ENCODE measurements at places on chromosomes 3 and 15. TPM values are rescaled to one million over a fixed set of nuclear protein-coding genes. Genes with fewer than 3 reads are reported as not detected.

Gene ZDHHC23
- total RNA-seq = 3.7 TPM

- DNase-seq = no peak
- H3K4me3 ChIP-seq = no peak overlapping the region
- no peaks in the 10 kb centered on the region for H3K27me3 ChIP-seq
Observed at GRCh38 chr3:78875851-78876250, 891.9 kb downstream of the ROBO1 start.

Gene C3orf85
- total RNA-seq = not detected

Gene PPARG
- 1.0 TPM for total RNA-seq

DNA sequence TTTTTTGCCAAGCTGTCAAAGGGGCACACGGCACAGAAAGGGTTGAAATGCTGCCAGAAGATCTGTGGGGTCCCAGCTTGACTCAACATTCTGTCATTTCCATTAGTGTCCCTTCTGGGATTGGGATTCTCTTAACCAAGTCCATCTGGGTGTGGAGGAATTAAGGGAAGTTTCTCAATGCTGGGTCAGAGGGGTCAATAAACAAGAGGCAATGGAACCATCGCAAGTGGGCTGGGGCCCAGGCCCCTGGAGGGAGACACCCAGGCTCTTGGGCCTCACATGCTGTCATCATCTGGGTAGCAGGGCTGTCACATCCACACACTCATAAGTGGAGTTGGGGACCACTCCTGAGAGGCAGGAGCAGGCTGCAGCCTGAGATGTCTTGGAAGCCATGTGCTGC is 8.1 kb upstream of the APOD start:
- no peaks in the 10 kb centered on the region for H3K36me3 ChIP-seq
- no peaks in the 10 kb centered on the region for H3K27me3 ChIP-seq
- no peak overlapping the region for H3K27ac ChIP-seq
- no peak overlapping the region for H3K4me3 ChIP-seq
- peaks cover 3% of the 10 kb centered on the region for H3K4me1 ChIP-seq
- no peak for DNase-seq

DNA sequence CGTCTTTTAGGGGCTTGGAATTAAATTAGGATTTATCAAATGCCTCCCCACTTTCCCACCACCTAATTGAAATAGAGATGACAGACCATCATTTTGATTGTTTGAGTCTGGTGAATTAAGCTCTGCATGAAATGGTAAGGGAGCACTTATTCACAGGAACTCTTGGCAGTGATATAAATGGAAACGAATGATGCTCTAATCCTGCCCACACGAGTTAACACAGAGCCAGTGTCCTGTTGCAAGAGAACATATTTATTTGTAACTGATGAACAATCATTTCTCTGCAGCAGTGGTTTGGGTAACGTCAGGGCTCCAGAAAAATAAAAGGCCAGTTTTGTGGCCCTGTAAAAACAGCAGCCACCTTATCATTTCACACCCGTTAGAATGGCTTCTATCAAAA is 163.3 kb downstream of the FEZF2 start:
- no peak overlapping the region for H3K4me3 ChIP-seq
- no peaks in the 10 kb centered on the region for H3K36me3 ChIP-seq
- no peak overlapping the region for H3K27ac ChIP-seq
- DNase-seq = no peak

DNA sequence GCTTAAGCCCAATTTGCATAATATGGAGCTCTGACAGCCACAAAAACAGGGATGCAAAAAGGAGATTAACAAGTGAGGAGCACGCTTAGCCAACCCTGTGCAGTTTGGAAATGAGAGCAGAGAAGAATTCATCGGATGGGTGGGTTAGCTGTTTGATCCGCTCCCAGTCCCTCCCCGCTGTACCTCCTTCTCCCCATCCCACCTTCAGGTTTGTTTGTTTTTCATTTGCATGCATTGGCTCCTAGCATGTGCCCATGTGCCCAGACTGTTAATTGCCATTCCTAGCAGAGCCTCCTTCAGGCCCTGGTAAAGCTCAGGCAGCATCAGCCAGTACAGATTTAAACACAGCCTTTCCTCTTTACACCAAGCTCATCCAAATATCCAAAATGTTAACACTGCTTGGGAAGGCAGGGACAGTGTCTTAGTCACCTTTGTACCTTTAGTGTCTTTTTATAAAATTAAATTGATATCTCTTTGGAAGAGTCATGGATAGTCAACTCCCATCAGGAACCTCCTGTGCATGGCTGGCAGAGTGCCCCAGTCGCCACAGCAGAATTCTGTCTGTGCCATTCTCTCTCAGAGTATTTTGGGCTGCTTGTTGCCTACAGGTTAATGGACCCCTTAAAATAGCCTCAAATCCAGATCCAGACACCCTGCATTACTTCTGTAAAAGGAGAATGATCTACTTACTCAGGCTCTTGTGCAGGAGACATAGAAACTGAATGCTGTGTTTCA is 244.2 kb downstream of the LSAMP start:
- H3K36me3 ChIP-seq = no peaks in the 10 kb centered on the region
- H3K27me3 ChIP-seq = no peaks in the 10 kb centered on the region
- no peak overlapping the region for H3K4me3 ChIP-seq
- H3K4me1 ChIP-seq = no peaks in the 10 kb centered on the region

Gene SLC51A
- not detected for total RNA-seq

Gene LRRIQ4
- total RNA-seq = 0.23 TPM

- H3K36me3 ChIP-seq = no peaks in the 10 kb centered on the region
- H3K27ac ChIP-seq = no peak overlapping the region
- H3K4me1 ChIP-seq = no peaks in the 10 kb centered on the region
- H3K4me3 ChIP-seq = no peak overlapping the region
- DNase-seq = no peak
Observed at GRCh38 chr15:96293441-96293840, 37.1 kb upstream of the NR2F2 start.
